ENCODE measurements at places on chromosomes 13 and 19.

- no peak for DNase-seq
Measured at GRCh38 chr19:11736696-11737095, 2.0 kb downstream of the ZNF823 start.

GRCh38 chr19:1734321-1734966 is 18.9 kb upstream of the ONECUT3 start:
- no peak for DNase-seq

DNA sequence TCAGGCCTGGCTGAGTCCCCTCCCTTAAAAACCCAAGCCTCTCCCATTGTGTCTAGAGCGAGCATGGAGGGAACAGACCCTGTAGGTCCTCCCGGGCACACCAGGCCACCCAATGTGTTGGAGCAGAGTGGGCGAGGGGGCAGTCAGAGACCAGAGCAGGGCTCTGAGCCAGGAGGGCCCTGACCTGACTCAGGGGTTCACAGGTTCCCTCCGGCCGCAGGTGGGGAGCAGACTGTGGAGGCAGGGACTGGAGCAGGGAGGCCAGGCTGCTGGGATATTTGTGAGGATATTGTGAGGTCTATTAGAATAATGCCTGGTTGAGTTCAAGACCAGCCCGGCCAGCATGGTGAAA is 1.6 kb upstream of the TYROBP start:
- DNase-seq: no peak

- no peak for DNase-seq
Measured at GRCh38 chr19:40163541-40164129, 27.6 kb upstream of the MAP3K10 start.

All from lower leg skin (tissue), 4 donors.